Transverse colon (tissue), 4 donors: ENCODE measurements at places on chromosomes 2 and 18.

DNA sequence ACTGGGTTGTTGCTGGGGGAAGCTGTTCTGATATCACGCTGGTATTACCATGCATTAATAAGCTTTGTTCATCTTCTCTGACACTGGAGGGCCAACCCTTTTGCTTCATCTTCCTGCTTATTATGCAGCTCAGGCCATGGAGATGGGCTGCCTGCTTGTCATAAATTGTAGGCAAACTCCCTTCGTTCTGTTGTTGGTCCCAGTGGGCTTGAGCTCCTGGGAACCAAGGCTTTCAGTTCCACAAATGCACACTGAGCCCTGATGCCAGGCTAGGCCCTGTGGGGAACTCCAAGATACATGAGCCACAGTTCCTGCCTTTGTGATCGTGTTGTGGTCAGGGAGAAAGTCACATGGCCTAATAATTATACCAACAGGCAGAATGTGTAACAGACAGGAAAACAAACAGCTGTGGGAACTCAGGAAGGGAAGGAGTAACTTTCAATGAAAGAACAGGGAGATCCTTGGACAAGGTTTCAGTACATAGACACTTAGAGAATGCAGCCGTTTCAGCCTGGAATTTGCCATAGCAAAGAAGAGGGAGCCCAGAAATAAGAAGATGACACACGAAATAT lies 49.0 kb upstream of the BCL2L11 start:
- peak overlapping the region; percentile 42 for H3K27ac ChIP-seq
- H3K36me3 ChIP-seq, result no peaks in the 10 kb centered on the region
- DNase-seq, result no peak
- no peaks in the 10 kb centered on the region for H3K27me3 ChIP-seq
- H3K4me1 ChIP-seq, result peaks cover 17% of the 10 kb centered on the region

DNA sequence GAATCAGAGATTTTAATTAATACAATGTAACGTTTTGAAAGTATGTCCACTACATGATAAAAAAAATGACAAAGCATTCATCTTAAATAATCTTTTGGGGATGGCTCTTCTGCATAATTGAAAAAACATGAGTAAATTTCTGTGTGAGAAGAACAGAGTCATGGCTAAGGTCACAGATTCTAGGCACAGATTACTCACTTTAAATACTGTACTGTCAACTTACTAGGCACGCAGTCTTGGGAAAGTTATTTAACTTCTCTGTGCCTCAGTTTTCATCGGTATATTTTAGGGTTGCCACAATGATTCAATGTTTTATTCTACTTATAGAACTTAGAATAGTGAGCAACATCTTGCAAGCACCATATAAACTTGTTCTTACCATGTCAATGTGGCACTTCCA lies 49.2 kb downstream of the TMEFF2 start:
- DNase-seq, result no peak
- H3K27ac ChIP-seq, result no peak overlapping the region
- H3K27me3 ChIP-seq, result no peaks in the 10 kb centered on the region
- no peaks in the 10 kb centered on the region for H3K36me3 ChIP-seq

DNA sequence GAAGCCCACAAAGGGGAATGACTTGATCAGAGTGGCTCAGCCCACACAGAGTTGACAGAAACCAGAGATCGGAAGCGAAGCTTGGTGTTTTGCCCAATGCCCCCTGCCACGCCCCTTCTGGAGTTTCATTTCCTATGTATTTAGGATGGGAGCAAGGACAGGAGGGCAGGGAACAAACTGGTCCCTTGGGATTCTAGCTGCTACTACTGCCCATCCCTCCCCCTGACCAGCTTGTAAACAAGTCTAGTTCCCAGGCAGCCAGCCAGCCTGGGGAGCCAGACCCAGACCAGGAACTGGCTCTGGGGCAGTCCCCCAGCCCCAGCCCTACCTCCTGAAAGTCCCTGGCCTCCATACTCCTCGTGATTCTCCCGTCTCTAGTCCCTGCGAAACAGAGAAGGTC lies 8.3 kb downstream of the WNT6 start:
- H3K4me1 ChIP-seq, result no peaks in the 10 kb centered on the region
- no peaks in the 10 kb centered on the region for H3K36me3 ChIP-seq
- H3K4me3 ChIP-seq, result no peak overlapping the region
- DNase-seq, result no peak
- H3K27ac ChIP-seq, result no peak overlapping the region
- H3K27me3 ChIP-seq, result peaks cover 98% of the 10 kb centered on the region

DNA sequence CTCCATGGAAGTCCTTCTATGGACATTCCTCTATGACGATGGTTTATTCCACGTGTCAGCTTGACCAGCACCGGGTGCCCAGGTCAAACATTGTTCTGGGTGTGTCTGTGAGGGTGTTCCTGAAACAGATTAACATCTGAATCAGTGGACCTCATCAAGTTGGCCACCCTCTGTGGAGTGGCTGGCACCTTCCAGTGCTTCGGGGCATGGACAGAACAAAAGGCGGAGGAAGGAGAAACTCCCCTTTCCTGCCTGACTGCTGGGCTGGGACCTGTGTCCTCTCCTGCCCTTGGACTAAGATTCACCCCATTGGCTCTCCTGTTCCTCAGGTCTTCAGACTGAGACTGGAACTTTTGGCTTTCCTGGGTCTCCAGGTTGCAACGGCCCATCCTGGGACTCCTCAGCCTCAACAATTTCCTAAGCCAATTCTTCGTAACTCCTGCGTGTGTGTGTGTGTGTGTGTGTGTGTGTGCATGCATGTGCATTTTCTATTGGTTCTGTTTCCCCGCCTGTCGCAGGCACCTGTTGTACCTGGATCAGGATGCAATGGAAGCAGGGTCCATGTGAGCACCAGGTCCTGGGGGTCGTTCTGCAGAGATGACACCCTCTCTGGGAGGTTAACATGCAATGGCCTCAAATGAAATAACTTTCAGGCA lies 357.2 kb upstream of the SALL3 start:
- DNase-seq, result no peak
- no peak overlapping the region for H3K27ac ChIP-seq
- no peak overlapping the region for H3K4me3 ChIP-seq
- H3K4me1 ChIP-seq, result no peaks in the 10 kb centered on the region

DNA sequence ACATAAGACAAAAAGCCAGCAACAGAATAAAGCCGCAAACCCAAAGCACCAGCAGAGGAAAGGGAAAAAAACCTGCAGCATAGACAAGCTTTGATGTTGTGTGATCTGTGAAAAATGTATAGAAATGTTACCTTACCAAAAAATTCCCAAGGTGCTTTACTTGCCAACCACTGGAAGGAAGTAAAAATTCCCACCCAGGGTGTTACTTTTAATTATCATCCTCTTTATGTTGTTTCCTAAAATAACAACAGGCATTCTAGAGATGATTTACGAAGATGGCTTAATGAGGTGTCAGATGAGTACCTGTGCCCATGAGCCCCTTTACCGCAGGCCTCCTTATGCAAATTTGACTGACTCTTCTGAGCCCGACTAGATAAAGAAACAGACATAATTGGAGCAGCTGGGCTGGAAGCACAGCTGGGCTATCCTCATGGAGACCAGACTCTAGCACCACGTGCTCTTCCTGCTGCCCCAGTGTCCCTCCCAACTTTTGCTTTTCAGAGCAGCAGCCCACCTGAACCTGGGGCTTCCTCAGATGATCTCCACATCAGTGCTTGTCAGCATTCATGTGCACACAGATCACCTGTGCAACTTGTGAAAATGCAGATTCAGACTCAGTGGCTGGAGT lies 41.5 kb downstream of the SRSF7 start:
- no peaks in the 10 kb centered on the region for H3K27me3 ChIP-seq
- peaks cover 4% of the 10 kb centered on the region for H3K4me1 ChIP-seq
- no peaks in the 10 kb centered on the region for H3K36me3 ChIP-seq
- DNase-seq, result no peak
- no peak overlapping the region for H3K27ac ChIP-seq

GRCh38 chr2:236616031-236616430 lies 46.4 kb downstream of the ACKR3 start:
- no peak overlapping the region for H3K4me3 ChIP-seq
- no peaks in the 10 kb centered on the region for H3K4me1 ChIP-seq

GRCh38 chr2:235116885-235117492 lies 165.2 kb downstream of the SH3BP4 start:
- H3K27me3 ChIP-seq, result peaks cover 4% of the 10 kb centered on the region
- H3K4me3 ChIP-seq, result no peak overlapping the region
- H3K36me3 ChIP-seq, result no peaks in the 10 kb centered on the region
- H3K4me1 ChIP-seq, result no peaks in the 10 kb centered on the region

DNA sequence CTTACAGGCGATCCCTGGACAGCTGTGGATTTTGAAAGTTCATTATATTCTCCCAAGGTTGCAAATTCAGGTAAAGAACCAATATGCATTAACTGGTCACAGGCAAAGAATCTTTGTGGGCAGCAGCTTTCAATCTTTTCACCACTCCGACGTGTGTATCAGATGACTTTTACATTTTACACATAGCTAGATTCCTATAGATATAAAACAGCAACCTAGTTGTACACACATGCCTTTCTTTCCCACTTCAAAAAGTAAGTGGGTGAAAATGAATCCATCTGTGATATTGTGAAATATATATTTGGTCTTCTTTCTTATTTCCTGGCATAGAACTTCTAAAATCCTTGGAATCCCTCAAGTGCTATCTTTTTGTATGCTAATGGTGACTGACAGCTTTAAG lies 72.5 kb downstream of the SCG2 start:
- no peaks in the 10 kb centered on the region for H3K36me3 ChIP-seq
- no peaks in the 10 kb centered on the region for H3K27me3 ChIP-seq
- no peak overlapping the region for H3K27ac ChIP-seq

DNA sequence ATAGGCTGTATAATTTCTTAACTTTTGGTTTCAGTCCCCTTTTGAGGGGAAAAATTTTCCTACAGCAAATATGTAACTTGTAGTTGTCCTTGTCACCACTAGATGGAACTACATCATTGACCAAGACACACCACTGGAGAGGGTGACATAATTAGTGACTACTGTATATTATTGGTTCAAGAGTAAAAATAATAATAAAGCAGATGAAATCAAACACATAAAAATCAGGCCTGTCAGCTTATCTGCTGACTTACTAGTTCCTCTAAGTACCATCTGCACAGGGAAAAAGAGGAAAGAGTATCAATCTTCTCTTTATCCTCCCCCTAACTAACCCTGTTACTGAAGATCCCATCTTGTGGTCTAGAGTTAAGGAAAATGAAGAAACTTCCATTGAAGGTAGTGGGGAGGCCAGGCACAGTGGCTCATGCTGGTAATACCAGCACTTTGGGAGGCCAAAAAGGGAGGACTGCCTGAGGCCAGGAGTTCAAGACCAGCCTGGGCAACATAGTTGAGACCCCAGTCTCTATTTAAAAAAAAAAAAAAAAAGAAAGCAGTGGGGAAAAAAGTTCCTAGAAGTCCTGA lies 29.6 kb upstream of the ENOSF1 start:
- H3K27me3 ChIP-seq, result no peaks in the 10 kb centered on the region
- no peak overlapping the region for H3K4me3 ChIP-seq
- H3K4me1 ChIP-seq, result no peaks in the 10 kb centered on the region

DNA sequence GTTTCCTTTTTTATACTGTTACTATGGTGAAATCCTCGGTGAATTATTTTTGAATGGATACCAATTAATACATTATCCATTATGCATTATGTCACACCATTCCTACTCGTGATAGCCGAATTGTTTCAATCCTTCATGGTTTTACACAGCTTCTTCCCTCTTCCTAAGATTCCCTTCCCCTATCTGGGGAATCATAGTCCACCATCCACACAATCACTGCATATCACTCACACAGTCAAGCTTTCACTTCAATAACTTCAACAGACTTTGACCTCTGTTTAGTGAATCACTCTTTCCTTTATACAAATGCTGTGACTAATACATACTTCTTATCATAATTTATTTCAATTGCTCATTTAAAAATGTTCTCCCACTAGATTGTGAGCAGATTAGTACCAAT lies 1108.1 kb upstream of the LRRTM1 start:
- no peak overlapping the region for H3K27ac ChIP-seq
- no peaks in the 10 kb centered on the region for H3K4me1 ChIP-seq
- H3K4me3 ChIP-seq, result no peak overlapping the region
- no peak for DNase-seq
- H3K27me3 ChIP-seq, result no peaks in the 10 kb centered on the region

DNA sequence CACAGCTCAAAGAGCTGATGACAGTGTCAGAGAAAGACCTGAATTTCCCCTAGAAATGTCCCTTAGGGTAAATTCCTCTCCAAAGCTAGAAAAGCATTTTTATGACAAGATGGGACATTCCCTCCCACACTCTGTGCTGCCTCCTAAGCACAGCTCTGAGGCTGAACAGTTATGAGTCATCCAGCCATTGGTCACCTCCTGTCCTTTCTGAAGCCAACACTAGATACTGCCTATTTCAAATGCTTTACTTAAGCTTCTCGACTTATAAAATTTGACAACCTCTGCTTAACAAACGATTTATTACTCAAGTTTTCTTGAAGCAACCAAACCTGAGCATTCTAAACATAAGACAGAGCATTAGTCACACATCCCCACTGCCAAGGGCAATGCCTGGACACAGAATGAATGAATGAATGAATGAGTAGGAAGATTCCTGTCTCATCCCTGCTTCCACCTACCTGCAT lies 35.4 kb downstream of the B4GALT6 start:
- H3K4me1 ChIP-seq, result no peaks in the 10 kb centered on the region
- DNase-seq, result no peak
- H3K4me3 ChIP-seq, result no peak overlapping the region
- no peaks in the 10 kb centered on the region for H3K36me3 ChIP-seq

- no peaks in the 10 kb centered on the region for H3K4me1 ChIP-seq
- no peaks in the 10 kb centered on the region for H3K27me3 ChIP-seq
- H3K36me3 ChIP-seq, result no peaks in the 10 kb centered on the region
- DNase-seq, result no peak
- no peak overlapping the region for H3K27ac ChIP-seq
Observed at GRCh38 chr2:104969564-104969963, 68.3 kb upstream of the MRPS9 start.

DNA sequence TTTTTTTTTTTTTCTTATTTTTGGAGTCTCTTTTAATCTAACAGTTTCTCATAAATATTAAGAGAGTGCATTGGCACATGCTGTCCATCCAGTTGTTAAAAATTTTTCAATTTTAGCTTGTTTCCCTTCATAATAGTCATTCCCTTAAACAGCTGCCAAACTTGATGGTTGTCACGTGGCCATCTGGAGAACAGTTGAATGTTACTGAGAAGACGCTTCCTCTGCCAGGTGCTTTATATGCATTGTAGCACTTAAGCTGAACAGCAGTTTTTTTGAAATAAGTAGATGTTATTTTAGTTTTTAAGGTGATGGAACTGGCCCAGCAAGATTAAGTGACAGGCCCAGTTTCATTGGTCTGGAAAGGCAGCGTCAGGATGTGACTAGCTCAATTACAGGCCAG lies 3.3 kb downstream of the SMARCAL1 start:
- H3K36me3 ChIP-seq, result no peaks in the 10 kb centered on the region
- H3K27ac ChIP-seq, result no peak overlapping the region
- no peak for DNase-seq
- H3K27me3 ChIP-seq, result no peaks in the 10 kb centered on the region

GRCh38 chr2:180328795-180329422 lies 321.8 kb upstream of the CWC22 start:
- H3K4me1 ChIP-seq, result no peaks in the 10 kb centered on the region
- H3K27me3 ChIP-seq, result no peaks in the 10 kb centered on the region
- no peak overlapping the region for H3K4me3 ChIP-seq
- no peaks in the 10 kb centered on the region for H3K36me3 ChIP-seq

GRCh38 chr2:119475857-119476244 lies 44.2 kb downstream of the TMEM37 start:
- no peak overlapping the region for H3K27ac ChIP-seq
- no peak overlapping the region for H3K4me3 ChIP-seq
- peaks cover 4% of the 10 kb centered on the region for H3K4me1 ChIP-seq
- no peak for DNase-seq
